Eye (tissue), 1 donor: ENCODE measurements at places on chromosomes 3 and 15.

DNA sequence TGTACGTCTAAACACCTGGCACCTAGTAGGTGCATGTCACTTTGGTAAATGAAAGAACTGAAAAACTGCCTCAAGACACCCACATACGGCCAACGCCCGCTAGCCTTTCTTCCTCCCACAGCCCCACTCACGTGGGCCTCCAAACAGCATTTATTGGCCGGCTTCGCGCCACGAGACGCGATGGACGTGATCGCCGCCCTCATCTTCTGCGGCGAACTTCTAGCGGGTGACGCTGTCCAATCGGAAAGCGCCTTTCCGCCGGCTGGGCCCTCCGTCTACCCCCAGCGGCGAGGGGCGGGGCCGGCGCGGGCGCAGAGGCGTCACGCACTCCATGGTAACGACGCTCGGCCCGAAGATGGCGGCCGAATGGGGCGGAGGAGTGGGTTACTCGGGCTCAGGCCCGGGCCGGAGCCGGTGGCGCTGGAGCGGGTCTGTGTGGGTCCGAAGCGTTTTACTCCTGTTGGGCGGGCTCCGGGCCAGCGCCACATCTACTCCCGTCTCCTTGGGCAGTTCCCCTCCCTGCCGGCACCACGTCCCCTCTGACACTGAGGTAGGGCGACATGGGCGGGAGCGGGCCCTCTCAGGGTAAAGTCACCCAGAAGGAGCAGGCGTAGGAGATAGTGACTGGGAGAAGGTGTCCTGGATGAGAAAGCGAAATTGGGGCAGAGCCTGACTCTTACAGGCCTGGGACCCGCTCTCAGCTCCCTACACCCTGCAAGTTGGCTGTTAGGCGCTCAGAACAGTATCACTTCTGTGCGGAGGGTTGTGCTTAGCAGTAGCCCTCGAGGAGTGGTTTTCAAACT, at the start of gene LMLN:
TSS of gene LMLN (plus strand) at position 327 of the 803 bp plus-strand sequence. CDS start at position 356, 29 bp downstream.
- DNase-seq, result peak; percentile 97

DNA sequence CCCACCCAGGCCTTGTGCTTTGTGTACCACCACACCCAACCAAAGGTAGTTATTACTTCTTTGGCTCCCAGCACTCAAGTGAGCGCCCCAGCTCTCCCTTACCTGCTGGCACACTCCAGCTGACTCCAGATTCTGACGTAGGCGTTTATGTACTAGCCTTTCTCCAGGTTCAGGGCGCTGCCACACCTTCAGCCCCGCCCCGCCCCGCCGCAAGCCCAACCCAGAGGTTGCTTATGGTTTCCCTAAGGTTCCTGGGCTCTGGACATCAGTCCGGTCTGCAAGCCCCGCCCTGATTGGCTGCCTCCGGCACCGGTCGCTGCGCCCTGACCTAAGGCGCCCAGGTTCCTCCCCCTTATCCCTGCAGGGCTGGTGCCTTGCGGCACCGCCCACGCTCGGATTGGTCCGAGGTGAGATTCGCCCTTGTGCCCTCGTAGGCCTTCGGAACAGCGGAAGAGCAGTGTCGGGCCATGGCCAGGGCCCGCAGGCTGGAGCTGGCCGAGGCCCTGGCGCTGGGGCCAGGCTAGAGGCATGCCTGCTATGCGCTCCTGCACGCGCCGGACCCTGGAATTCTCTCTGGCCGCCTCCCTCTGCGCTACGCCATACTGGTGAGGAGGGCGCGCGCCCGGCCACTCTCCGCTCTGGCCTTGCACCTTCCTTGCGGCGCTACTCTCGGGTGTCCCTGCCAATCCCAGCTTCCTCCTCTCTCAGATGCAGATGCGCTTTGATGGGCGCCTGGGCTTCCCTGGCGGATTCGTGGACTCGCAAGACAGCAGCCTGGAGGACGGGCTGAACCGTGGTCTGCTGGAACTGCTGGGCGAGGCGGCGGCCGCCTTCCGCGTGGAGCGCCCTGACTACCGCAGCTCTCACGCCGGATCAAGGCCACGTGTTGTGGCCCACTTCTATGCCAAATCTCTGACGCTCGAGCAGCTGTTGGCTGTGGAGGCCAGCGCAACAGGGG, 19.8 kb upstream of the NUDT16 start:
- peak; percentile 82 for DNase-seq

DNA sequence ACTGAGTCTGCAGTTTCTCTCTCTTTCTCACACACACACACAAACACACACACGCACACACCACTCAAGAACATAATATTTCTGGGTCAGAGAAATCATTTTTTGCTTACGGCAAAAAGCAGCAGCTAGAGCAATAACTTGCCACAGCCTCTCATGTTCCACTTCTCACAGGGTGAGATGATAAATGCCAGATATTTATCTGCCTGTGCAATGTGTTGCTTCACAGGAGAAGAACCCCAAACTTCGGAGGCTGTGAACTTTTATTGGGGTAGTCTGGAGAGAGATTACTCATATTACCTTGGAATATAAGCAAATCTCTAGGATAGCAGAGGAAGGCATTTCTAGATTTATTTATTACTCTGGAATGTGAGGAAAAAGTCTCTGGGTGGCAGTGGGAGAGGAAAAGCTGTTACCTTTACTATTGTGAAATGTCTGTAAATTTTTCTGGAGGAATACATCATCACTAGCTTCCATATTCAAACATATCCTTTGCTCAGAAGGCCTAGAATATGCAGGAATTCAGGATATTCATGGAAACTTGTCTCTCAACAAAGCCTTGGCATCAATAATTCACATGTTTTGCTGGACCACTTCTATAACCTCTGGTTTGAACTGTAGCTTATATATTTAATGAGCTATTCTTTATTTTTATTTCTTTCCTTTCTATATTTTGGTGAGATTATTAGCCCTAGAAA, 369.2 kb downstream of the NSUN3 start:
- DNase-seq, result peak; percentile 13

DNA sequence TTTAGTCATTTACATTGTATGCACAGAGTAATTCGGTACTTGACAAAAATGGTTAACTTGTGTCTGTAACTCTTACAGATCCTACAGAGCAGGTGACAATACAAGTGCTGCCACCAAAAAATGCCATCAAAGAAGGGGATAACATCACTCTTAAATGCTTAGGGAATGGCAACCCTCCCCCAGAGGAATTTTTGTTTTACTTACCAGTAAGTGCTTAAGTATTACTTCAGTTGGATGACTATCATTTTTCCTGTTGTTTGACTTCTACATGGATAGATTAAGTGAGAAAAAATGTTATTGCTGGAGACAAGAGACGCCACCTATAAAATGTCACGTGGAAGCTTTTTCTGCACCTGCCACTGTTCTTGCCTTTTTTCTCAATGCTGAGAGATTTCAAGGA, 173.2 kb downstream of the ALCAM start:
- no peak for DNase-seq

GRCh38 chr3:127680798-127681221, 8.1 kb downstream of the ABTB1 start:
- DNase-seq, result no peak

DNA sequence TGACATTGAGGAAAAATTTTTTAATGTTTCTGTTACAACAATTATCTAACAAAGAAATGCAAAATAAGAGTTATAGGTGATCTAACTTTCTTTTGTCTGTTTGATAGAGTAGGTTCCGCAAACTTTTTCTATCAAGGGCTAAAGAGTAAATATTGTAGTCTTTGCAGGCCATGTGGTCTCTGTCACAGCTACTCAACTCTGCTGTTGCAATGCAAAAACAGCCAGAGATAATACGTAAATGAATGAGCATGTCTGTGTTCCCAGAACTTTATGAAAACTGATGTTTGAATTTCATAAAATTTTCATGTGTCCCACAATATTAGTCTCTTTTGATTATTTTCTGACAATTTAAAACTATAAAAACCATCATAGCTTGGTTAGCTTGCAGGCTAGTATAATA, 73.3 kb downstream of the SLC24A1 start:
- DNase-seq, result no peak

GRCh38 chr15:96209285-96209735, 121.2 kb upstream of the NR2F2 start:
- DNase-seq, result no peak
